ENCODE measurements at places on chromosomes 11 and 22.
A peak's percentile ranks its signal among the peaks of the same experiment; 100 is the strongest.

DNA sequence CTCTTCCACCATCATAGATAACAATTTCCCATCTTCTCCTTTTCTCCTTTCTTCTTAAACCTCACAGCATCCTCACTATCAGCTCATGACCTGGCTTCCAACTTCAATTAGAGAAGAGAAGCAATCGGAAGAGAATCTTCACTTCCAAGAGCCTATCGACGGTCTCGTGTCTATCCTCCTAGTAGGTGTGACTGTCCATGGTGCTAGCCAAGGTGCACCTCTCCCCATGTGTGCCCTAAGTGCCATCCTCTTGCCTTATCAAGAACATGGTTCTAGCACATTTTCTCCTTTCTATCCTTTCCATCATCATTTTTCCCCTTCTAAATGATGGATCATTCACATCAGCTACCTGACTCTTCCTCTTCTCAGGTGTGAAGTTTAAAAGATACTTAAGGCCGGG, 5.1 kb upstream of the CUL5 start:
- DNase-seq: no peak

- DNase-seq: no peak
Measured at GRCh38 chr11:108983636-108984420, 319.0 kb downstream of the DDX10 start.

DNA sequence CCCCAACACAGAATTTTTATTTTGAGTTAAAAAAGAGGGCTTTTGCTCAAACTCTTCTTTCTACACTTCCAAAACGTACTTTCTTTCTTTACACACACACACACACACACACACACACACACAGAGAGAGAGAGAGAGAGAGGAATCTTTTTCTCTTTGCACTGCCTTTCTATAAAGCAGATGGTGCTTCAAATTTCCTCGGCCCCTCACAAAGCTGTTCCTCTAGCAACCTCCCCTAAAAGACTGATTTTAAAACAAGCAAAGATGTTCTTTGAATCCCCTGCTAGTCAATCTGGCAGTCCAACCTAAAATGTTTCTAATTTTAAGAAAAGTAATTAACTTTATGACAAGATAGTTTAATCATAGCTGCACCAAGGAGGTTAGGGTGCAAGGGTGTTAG, 2.7 kb upstream of the ANO3 start:
- DNase-seq: no peak

- DNase-seq: no peak
Measured at GRCh38 chr22:20141186-20142077, 9.4 kb downstream of the CCDC188 start.

GRCh38 chr22:27438271-27438980, 363.1 kb downstream of the MN1 start:
- DNase-seq: peak; percentile 92

DNA sequence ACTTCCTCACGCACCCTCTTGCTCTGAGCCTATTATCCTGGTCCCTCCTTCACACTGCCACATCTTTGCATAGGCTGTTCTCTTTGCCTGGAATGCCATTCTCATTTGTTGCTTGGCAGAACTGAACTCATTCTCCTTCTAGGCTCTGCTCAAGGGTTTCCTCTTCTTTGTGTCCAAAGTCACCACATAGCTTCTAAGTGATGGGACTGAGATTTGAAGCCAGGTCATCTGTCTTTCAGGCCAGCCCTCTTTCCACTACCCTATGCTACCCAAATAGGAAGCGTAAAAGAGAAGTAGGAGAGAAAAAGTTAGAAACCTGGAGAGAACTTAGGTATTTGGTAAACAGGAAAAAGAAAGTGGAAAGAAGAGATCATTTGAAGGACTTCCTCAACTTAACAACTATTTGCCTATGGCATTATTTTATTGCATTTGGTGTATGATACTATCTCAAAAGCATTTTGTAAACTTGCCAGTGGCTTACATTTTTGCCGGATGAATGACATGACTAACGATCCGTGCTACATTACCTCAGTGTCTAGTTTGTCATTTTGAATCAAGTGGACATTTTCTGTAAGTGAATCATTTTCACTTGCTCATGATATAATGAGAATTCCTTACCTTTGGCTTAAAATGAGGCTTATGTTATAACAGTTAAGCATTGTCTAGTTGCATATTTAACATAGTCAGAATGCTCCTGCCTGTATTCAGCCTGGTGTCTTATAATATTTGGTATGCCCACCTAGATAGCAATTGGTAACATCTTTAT, 18.5 kb downstream of the NF2 start:
- peak; percentile 19 for DNase-seq

DNA sequence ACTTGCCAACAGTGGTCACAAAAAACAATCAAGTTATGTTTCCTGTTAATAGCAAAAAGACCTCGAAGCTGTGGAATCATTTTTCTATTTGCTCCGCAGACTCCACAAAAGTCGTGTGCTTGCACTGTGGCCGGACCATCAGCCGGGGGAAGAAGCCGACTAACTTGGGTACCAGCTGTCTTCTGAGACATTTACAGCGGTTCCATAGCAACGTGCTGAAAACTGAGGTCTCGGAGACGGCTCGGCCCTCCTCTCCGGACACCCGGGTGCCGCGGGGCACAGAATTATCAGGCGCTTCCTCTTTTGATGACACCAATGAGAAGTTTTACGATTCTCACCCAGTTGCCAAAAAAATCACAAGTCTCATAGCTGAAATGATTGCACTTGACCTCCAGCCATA, 31.6 kb downstream of the ZBED4 start:
- no peak for DNase-seq

DNA sequence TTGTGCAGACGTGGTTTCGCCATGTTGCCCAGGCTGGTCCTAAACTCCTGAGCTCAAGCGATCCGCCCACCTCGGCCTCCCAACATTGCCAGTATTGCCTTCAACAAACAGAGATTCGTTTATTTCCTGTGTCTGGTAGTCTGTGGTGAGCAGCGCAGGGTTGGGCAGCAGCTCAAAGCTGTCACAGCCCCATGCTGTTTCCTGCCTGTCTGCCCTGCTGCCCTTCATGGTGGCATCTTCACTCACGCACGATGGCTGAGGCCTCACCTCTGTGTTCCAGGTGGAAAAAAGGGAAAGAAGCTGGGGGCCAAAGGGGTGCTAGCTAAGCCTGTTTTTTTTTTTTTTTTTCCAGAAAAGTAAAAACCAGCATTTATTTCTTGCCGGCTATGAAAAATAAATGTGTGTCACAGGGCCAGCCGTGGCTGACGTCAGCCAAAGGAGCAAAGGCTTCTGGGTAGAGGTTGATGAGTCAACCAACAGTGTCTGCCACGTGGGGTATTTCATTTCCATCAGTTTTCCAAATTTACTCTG, 28.8 kb downstream of the TBC1D22A start:
- DNase-seq: no peak

DNA sequence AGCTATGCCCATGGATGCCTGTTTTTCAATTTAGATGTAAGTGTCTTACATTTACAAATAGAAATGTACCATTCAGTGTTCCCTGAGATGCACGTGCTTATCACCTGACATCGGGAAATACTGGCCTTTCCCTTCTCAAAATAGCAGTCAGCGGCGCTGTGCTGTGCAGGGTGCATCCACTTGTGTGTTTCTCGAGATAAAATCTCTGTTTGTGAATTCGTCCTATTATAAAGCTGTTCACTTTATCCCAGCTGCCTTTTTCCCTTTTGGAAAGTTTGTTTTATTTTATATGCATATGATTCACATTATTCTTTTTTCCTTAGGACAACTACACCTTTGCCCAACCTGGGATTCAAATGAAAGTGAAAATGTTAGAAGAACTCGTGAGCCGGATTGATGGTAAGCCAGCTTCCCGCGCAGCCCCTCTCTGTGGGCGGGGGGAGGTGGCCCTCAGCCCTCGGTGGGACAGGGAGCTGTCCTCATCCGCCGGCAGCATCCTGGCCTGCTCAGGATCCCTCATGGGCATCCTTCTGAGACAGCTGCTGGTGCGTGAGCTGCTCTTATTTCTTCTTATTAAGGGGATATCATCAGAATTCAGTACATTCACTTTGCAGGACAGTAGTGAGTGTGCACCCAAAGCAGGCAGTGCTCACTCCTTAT, 235.0 kb downstream of the TBC1D22A start:
- no peak for DNase-seq

DNA sequence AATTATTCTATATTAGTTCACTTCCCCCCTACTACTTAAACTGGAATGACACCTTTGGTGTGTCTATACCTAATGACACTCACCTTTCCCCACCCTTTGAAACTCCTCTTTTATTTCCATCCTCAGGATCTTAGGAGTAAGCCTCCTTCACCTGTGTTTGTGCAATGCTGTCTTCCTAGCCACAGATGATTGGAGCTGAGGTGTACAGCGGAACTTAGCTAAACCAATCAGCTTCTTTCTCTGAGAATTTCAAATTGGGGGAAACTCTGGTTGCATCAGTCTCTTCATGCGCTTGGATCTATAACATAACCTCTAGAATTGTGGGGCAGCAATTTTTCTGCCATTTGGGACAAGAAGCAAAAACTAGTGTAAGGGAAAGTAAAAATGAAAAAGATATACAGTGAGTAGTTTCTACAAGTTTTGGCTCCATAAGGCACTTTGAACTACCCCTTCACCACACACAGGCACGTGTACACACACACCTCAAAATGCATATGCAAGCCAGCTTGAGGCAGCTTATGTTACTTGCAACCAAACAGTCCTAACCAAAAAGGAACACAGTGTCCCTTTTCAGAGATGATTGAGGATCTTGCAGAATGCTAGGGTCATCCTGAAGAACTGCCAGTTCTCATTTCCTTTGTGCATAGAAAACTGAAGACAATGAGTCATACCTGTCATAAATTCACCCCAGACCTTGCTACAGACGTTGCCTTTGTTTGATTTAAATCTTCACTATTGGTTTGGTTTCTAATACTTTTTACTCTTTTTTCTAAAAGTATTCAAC, 36.0 kb upstream of the LDLRAD3 start:
- DNase-seq: peak; percentile 64

DNA sequence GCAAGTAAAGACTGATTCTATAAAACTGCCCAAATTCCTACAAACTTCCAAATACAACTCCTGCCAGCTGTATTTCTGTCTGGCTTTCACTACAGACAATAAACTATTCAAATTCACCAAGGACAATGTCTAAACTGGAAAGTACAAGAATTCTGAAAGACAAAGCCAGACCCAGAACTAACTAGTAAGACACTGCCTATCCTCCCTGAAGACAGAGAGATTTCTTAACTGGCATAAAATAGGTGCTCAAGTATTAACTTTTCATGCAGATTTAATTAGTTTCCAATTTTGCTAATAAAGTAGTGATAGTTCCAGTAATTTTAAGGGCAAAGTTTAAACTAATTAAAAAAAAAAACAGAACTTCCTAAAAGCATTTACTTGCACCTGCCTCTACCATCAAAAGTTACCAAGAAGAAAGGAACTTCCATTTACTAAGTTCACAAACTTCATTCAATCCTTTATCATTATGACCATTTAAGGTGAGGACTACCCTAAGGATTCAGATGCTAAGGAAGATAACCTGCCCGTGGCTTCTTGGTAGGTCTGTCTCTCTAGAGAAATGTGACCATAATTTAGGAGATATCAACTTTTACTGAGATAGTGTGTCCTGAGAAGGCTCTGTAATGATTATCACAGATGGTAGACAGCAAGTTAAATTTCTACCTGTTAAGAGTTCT, 45.2 kb downstream of the CELF1 start:
- DNase-seq: no peak

DNA sequence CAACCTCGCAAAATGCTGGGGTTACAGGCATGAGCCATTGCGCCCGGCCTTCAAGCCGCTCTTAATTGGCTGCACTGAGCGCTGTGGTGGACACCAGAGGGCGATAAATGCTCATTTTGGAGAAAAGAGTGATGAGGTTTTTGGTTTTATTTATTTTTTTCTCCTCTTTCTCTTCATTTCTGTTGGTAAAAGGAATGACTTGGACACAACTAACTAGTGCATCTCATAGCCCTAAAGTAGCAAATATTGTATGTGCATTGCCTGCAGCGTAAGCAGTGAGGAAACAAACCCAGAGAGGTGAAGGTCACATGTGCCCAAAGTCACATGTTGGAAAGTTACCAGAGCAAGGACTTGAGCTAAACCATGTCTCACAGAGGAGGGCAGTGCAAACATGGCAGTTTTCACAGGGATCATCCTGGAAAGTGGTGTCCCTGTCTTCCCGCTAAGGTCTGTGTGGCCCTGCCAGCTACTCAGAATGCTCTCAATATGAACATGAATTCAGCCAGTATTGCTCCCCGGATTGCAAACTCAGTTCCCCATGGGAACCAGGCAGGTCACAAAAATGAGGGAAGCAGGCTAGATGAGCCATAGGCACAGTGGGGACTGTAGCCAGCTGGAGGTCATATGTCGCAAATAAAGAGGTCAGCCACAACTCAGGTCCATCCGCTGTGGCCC, 8.6 kb upstream of the CD82 start:
- peak; percentile 88 for DNase-seq

- DNase-seq: peak; percentile 82
Measured at GRCh38 chr11:70191495-70192140, 11.5 kb upstream of the FADD start.
